Smooth muscle cell of the coronary artery (primary cell): ENCODE measurements at places on chromosomes 2 and 18. TPM values are rescaled to one million over a fixed set of nuclear protein-coding genes. Genes with fewer than 3 reads are reported as not detected.

FSIP2 gene
- 0.08 TPM in 1 of 2 replicates, not detected in the other for total RNA-seq

PARD6G gene
- 0.75 and 2.3 TPM in 2 replicates for total RNA-seq

TSGA10 gene
- total RNA-seq, result 2.3 and 2.5 TPM in 2 replicates

FKBP7 gene
- total RNA-seq, result 33.8 and 51.4 TPM in 2 replicates

USP34 gene
- 78.6 and 86.0 TPM in 2 replicates for total RNA-seq

RGPD4 gene
- total RNA-seq, result under 0.01 TPM in 1 of 2 replicates, not detected in the other
